ENCODE measurements at places on chromosomes 5 and 9.

- no peak for DNase-seq
Observed at GRCh38 chr5:141725891-141726290, 43.9 kb upstream of the ARAP3 start.

DNA sequence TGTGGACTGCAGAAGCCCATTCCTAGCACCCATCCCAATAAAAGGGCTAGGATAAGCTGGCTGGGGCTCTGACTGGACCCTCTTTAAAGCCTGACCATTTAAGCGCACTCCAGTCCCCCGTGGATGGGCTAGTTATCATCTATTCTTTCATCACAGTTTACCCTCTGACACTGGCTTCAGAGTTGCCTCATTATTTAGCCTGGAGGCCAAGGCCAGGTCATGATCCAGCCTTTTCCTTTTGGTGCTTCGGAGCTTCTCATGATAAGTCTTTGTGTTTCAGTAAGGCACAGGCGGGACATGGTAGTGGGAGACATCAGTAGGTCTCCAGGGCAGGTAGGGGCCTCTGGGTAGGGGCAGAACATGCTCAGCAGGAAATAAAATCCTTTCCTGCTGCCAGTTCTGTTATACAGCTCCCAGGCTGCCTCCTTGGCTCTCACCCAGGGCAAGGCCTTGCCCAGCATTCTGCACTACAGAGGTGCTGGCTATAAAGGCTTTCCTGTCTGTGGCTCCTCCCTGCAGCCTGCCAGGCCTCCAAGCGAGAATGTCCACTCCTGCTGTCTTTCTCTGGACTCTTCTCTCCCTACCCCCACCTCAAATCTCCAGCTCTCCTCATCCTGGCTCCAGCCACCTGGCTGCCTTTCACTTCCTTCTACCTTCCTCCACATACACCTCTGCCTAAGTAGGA, 128.8 kb downstream of the FSTL4 start:
- no peak for DNase-seq

- no peak for DNase-seq
Observed at GRCh38 chr9:34777666-34778065, 67.7 kb upstream of the CCL21 start.

DNA sequence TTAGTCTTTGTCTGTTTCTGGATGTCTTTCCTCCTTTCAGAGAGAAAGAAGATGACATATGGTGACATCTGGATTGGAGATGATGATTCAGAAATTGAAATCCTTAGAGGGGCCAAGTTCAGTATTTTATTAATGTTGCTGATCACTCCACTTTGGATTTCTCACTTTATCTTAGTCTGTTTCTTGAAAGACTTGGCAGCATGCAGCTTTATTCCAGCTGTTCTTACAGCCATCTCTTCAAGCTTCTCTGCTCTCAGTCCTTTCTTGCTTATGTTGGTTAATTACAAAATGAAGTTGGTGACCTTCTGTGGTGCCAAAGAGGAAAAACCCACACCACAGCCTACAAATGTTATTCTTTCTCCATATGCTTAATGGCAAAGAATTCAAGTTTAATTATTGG, 62.1 kb downstream of the SNCAIP start:
- DNase-seq, result no peak

DNA sequence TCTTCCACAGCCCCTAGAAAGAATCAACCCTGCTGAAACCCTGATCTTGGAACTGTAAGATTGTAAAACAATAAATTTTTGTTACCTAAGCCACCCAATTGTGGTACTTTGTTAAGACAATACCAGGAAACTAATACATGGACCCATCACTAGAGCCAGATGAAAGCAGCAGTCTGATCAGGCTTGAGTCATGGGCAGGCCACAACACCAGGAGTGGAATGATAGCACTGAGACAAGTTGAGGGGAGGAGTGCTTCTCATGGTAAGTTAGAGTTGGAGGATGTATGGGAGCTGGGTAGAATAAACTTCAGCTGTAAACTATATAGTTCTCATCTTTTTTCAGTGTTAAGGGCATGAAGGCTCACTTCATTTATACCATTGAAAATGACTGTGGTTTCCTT, 164.4 kb upstream of the OR13F1 start:
- DNase-seq, result no peak

DNA sequence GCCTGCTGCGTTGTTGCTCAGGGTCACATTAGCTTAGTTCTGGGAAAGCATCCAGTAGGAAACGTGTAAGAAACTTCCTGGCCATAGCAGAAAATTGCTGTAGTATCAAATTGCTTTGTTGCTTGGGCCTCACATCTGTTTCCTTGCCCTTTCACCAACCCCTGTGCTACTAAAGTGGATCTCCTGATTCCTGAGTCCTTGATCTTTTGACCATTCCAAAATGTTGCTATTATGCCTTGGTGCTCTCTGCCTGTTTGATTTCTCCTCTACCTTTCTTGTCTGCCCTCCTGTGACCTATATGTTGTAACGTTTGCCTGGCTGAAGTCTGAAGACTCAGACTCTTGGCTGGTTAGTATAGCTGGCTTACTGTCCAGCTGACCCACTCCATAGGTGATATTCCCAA, 350.5 kb downstream of the ADGRV1 start:
- DNase-seq, result no peak

DNA sequence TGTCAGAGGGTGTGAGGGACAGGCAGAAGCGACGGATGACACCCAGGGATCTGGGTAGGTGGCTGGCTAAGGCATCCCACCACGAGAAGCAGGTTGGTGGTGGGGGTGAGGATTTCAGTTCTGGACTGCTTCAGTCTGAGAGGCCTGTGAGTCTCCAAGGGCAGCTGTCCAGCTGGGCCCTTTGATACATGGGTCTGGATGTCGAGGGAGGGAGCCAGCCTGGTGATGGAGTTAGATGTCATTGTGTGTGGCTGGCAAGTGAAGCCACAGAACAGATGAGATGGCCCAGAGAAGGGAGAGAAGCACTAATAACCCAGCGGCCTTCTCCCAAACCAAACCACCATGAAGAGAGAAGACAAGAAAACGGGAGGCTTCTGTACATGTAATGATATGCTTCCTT, 11.1 kb downstream of the MED27 start:
- DNase-seq, result no peak

GRCh38 chr5:89309268-89309667, 426.3 kb upstream of the MEF2C start:
- no peak for DNase-seq

- no peak for DNase-seq
Observed at GRCh38 chr5:124544366-124545055, 201.9 kb downstream of the ZNF608 start.

- no peak for DNase-seq
Observed at GRCh38 chr5:135229679-135230132, 169.3 kb downstream of the MACROH2A1 start.

DNA sequence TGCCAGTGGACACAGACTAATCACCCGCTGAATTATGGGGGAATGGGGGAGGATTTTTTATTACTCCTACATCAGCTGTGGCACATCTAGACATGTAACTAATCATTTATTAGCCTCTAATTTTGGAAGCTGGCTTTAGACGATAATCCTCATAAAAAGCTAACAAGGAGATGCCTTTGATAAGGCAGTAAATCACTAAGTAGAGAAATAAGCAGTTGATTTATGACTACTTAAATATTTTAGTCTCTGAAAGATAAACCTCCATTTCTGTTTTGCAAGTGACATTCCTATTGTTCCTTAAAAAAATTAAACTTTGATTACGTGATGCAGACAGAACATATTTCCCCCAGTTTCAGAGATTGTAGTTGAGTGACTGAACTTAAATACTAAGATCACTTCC, 206.4 kb upstream of the CDKN2B start:
- DNase-seq, result no peak

DNA sequence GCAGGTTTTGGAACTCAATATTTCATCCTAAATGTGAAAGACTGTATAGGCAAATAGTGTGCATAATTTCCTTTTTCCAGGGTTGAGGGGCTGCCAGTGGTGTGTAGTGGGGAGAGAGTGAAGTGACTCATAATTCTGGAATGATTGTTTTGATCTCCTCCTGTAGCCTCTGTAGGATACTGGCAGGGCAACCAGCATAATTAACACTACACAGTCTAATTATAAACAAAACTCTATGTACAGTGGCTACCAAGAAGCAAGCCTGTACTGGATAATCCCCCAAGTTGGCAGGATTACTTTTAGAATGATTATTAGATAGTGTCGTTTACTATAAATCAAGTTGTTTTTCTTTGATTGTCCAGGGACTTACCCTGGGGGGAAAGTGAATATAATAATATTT, 32.2 kb downstream of the LNPEP start:
- DNase-seq, result no peak

DNA sequence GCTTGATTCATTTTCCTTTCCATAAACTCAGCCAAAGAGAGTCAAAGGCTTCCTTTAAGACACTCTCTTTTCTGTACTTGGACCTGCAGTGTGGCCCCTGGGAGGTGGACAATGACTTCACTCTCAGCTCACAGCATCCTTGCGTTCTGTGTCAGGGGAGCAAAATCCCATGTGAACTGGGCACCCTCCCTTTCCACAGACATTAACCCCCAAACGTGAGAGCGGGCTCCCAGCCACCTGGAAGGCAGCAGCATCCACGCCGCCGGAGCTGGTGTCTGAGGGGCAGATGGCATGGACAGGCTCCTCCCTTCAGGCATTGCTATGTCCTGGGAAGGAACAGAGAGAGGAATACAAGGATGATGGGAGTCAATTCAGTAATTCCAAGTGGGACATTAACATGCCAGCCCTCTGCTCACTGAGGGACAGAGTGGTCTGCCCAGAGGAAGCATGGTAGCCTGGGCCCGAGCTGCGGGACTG, 39.5 kb downstream of the TRIP13 start:
- no peak for DNase-seq

DNA sequence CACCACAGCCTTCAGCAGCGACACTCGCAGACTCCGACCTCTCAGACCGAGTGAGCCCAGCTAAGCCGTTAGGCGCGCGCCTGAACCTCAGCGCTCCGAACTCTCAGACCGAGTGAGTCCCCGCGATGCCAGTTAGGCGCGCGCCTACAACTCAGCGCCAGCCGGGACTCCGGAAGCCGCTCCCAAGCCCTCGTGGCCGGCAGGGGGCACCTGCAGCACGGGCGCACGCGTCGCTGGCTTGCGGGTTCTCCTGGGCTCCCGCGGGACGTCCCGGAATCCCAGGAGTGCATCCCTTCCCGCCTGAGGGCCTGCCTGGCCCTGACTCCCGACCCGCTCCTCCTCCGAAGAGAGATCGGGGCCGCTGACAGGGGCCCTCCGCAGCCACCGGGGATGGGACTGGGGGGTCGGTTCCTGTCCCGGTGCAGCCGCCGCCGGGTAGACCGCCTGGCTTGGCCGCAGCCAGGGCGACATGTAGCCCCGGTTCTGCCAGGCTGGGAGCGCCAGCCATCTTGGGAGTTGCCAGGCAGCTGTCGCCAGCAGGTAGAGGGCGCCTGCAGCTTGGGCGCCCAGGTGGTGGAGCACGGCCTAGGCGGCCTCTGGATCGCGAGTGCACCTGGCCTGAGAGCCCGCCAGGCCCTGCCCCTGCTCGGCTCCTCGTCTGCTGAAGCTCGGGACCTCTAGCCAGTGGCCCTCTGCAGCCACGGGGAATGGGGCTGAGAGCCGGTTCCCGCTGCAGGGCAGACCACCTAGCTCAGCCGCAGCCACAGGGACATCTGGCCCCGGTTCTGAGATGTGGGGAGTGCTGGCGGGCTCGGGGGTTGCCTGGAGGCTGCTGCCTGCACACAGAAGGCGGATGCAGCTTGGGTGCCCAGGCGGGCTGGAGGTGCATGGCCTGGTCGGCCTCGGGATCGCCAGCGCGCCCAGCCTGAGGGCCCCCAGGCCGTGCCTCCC, at the start of gene ANKRD18A:
TSS of gene ANKRD18A (minus strand) at position 114 of the 951 bp plus-strand sequence. CDS start 311 bp downstream, outside the sequence.
- peak; percentile 70 for DNase-seq

- DNase-seq, result no peak
Observed at GRCh38 chr5:82804155-82804690, 273.0 kb downstream of the TMEM167A start.

DNA sequence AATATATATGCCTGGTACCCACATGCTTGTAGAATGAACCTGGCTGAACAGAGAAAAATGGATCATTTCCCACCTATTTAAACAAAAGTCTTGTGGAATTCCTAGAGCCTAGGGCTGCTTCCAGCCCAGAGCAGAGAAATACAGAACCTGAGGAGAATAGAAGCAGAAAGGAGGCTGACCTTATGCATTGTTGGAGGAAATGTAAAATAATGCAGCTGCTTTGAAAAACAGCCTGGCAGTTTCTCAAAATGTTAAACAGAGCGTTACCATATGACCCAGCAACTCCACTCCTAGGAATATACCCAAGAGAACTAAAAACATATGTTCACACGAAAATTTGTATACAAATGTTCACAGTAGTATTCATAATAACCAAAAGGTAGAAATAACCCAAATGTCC, 15.1 kb downstream of the MAPKAP1 start:
- no peak for DNase-seq

DNA sequence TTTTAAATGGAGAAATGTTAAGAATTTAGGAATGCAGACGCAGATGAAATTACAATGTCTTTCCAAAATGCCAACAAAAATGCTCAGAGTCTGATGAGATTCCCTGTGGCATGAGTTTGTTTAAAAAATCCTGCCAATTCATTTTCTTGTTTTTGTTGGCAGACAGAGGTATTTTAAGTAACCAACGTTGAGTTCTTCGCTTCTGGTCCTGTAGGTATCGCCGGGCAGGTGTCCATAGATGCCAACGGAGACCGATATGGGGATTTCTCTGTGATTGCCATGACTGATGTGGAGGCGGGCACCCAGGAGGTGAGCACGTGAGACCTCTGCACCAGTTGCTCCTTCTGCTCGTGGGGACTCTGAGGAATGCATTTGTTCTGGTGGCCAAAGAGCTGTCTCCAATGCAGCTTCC, 69.4 kb downstream of the NPR3 start:
- no peak for DNase-seq

DNA sequence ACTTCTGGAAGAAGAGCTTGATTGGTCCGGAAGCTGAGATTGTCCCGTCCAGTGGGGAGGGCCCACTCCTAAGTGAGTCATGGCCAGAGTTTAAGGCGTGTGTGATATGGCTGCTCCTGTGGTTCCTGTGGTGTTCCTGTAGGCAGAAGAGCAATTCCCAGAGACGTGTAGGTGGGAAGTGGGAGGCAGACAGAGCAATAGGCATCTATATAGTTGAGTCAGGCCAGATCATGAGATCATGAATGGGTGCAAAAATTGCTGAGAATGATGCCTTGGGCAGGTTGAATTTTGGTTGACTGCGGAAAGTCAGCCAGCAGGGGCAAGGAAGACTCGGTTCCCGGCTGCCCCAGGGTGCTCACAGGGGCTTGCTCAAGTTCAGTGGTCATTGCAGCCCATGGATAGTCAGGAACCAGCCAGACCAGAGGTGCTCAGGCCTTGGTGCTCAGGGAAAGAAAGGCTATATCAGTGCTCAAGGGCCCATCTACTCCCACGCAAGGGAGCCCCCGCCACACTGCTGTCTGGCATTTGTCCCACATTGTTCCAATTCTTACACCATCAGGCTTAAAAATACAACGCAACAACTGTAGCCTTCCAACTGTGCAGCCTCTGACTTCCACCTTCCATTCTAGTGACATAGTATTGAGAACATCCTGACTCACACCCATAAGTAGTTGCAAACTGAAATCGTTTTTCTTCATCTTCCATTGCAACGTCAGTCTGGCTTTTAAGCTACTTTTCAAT, 21.0 kb upstream of the GSN start:
- DNase-seq, result no peak

- DNase-seq, result no peak
Observed at GRCh38 chr5:131524431-131524830, 110.6 kb downstream of the RAPGEF6 start.

Data from stimulated activated CD4-positive, alpha-beta T cell treated with anti-CD3 and anti-CD28 coated beads, Interleukin-4, amount 100 ng/mL, for 4 hours (primary cell).